Activated CD4-positive, alpha-beta T cell treated with anti-CD3 and anti-CD28 coated beads for 48 hours (primary cell): ENCODE measurements at places on chromosomes 11 and 22.

GRCh38 chr22:26702906-26703830, 45.8 kb downstream of the MIAT start:
- no peak for DNase-seq

- no peak for DNase-seq
Observed at GRCh38 chr22:50161508-50162390, 8.8 kb upstream of the PANX2 start.

DNA sequence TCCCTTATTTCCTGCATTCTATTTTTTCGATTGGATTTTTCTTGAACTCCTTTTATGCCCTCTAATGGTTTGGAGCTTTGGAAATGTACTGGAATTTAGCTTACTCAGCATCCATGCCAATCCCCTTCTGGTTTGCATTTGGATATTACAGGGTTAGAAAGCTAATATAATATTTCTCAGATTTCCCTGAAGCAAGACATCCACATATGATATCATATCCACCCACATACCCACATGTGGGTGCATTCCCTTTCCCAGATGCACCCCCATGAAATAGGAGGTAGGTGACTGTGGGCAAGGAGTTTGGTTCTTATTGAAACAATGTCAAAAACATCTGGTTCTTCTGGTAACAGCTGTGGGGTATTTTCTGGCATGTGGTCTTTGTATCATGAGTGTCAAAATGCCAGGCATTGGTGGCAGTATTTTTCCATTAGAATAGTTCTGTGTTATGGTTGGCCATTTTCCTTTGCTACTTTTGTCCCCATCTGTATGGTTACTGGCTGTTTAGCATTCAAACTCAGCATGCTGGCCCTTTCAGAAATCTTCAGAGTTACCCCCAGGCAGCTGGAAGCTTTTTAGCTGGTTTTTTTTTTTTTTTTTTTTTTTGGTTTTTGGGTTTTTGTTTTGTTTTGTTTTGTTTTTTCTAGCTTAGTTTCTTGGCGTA, 32.7 kb upstream of the DDX10 start:
- no peak for DNase-seq

GRCh38 chr11:65886826-65887722, 1.2 kb downstream of the FIBP start:
- DNase-seq, result no peak

- DNase-seq, result no peak
Observed at GRCh38 chr22:24450610-24451009, 23.2 kb downstream of the ADORA2A start.

- DNase-seq, result no peak
Observed at GRCh38 chr22:24112188-24112587, 69.1 kb upstream of the SUSD2 start.

- no peak for DNase-seq
Observed at GRCh38 chr11:109378034-109378433, 44.0 kb upstream of the C11orf87 start.

- DNase-seq, result no peak
Observed at GRCh38 chr11:32852207-32852606, 22.5 kb downstream of the PRRG4 start.

- DNase-seq, result peak; percentile 55
Observed at GRCh38 chr11:9459667-9460321, 1.0 kb upstream of the ZNF143 start.

- DNase-seq, result no peak
Observed at GRCh38 chr22:32682990-32683389, 118.5 kb upstream of the TIMP3 start.

DNA sequence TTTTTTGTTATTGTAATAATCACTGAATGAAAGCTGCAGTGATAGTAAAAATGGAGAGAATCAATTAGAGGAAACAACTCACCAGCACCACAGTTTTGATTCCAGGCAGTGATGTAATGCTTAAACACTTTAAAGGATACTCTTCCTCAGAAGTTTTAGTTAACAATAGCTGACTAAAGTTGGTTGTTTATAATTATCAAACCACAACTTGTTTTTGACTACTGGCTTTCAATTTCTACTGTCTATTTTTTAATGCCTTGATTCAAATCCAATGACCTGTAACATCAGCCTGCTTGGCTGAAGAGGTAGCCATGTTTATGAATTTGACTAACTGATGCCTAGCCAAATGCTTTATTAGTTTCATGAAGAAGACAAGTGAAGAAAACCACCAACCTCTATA, 18.2 kb upstream of the CASP12 start:
- DNase-seq, result no peak

GRCh38 chr11:8167796-8168195, 1.0 kb downstream of the RIC3 start:
- DNase-seq, result no peak

DNA sequence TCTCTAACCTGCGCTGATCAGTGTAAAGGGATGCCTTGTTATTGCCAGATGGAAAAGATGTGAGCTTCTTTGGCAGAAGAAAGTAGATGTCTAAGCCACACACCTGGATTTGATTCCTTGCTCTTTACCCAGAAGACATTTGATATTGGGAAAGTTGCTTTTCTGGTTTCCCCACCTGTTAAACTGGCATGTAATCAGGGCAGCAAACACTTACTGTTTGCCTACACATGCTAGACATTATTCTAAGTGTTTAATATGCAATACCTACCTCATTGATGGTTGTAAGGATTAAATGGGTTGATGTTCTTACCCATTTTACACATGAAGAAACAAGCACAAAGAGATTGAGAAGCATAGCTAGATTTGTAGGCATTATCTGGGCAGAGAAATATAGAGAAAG, 16.6 kb downstream of the ASRGL1 start:
- DNase-seq, result no peak

GRCh38 chr11:104343578-104343977, 179.6 kb upstream of the PDGFD start:
- no peak for DNase-seq

DNA sequence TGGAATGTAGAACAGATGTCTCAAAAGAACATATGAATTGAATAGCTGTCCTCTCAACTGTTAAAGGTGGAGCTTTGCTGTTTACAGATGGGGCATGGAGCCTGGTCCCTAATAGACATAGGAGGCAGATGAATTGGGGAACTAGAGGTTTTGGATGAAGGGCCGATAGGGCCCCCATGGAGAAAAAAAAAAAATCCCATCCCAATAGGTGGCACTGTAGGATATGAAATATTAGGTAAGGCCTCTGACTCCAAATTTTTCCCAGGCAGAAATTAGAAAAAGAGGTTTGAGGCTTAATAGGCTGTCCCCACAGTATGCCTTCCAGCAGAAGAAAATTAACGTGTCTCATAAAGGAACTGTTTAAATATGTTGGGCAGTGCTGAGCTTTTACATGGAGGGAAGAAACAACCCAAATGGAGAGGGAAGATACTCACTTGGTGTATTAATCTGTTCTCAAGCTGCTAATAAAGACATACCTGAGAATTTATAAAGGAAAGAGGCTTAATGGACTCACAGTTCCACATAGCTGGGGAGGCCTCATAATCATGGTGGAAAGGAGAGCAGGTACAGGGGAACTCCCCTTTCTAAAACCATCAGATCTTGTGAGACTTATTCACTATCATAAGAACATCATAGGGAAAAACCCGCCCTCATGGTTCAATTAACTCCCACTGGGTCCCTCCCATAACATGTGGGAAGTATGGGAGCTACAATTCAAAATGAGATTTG, 30.1 kb upstream of the TMEM45B start:
- no peak for DNase-seq

- no peak for DNase-seq
Observed at GRCh38 chr11:69440876-69441275, 40.6 kb upstream of the LINC01488 start.
